ENCODE measurements at places on chromosomes 2 and 18.
A peak's percentile ranks its signal among the peaks of the same experiment; 100 is the strongest.

- DNase-seq: no peak
These were observed 1.1 kb upstream of the DPP4 start for GRCh38 chr2:162074928-162075688.

DNA sequence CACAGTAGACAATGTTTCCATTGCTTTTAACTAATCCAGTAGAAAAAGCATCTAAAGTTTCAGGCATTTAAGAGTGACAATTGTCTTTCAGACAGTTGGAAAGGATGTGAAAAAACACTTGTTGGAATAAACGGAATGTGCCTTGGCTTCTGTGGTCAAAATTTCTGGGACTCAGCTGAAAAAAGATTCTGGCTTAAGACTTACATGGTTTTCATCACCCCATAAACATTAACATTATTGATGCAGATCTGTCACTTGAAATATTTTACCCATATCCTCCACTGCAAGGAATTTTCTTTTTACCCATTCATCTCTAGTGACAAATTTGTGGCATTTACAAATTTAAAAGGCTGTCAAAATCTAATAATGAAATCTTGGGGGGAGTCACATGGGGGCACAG, 166.0 kb downstream of the SRBD1 start:
- no peak for DNase-seq

DNA sequence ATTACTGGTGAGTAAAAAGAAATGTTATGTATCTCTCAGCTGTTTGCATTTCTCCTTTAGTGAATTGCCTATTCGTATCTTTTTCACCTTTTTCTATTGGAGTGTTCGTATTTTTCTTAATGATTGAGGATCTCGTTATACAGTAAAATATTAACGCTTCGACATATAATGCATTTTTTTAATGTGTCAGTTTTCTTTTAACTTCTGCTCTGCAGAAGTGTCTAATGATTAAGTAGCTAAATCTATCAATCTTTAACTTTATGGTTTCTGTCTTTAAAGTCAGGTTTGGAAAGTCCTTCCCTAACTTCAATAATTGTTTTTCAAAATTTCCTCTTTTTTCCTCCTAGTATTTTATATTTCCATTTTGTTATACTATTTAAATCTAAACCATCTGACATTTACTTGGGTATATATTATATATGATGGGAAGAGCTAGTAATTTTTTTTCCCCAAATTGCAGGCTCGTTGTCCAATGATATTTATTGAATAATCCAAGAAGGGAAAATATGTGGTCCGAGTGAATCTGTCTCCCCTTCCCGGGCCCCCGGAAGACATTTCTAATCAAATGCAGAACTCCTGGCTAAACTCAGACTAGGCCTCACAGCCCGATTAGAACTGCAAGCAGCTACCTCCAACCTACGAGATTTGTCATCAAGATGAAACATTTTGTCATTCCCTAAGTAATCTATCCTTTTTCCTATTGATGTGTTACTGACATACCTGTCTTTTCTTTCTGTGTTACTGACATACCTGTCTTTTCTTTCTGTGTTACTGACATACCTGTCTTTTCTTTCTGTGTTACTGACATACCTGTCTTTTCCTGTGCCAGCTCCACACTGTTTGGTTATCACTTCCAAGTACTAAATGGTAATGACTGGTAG, 17.2 kb downstream of the PCBP1 start:
- peak; percentile 49 for DNase-seq

- DNase-seq: no peak
These were observed 345.5 kb downstream of the ERBB4 start for GRCh38 chr2:212193056-212193455.

DNA sequence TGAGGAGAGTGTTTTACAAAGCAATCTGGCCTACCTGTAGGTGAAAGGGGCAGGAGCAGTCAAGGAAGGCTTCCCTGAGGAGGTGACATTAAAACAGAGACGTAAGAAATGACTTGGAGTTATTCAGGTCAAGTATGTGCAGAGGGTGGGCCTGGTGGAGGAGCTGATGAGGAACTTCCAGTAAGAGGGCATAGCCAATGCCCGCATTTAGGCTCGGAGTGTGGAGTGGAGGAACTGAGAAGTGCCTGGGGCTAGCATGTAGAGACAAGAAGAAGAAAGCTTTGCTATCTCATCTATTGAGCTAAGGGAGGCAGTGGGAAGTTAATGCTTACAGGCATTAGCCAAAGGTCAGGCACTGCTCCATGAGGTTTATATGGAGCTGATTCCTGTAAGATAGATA, 312.2 kb downstream of the ZNF521 start:
- DNase-seq: no peak

GRCh38 chr18:35616664-35617423, 35.3 kb downstream of the GALNT1 start:
- peak; percentile 71 for DNase-seq

- no peak for DNase-seq
These were observed 27.8 kb upstream of the SLC9A2 start for GRCh38 chr2:102591491-102592045.

DNA sequence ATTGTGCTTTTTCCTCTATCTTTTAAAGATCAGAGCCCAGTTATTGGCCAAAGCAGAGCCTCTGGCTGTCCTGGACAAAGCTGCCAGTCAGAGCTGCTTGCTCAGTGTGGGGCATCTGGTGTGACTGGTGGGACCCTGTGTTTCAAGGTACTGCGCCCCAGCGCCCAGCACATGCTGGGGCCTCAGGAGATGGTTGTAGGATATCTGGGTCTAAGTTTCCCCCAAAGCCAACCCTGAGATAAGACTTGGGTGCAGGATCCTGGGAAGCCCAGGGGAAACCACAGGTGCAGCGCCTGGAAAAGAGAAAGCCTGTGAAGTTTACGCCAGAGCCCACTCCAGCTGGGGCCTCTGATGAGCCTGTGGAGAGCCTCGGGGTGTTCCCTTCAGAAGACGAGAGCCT, 117.7 kb downstream of the RPIA start:
- no peak for DNase-seq

DNA sequence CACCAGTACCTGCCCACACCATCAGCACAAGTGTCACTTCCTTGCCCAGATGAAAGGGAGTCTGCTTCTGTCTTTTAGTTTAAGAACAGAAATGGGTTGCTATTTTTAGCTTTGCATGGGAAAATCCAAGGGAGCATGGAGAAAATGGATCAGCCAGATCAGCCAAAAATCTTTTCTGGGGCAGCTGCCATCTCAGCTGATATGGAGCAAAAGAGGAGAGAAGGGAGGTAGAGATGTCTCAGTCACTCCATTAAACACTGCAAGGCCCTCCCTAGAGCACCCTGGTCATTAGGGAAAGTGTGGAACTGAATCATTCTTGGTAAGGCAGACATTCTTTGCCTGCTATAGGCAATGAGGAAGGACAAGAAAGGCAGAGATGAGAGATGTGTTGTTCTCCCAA, 79.9 kb downstream of the CTAGE1 start:
- no peak for DNase-seq

DNA sequence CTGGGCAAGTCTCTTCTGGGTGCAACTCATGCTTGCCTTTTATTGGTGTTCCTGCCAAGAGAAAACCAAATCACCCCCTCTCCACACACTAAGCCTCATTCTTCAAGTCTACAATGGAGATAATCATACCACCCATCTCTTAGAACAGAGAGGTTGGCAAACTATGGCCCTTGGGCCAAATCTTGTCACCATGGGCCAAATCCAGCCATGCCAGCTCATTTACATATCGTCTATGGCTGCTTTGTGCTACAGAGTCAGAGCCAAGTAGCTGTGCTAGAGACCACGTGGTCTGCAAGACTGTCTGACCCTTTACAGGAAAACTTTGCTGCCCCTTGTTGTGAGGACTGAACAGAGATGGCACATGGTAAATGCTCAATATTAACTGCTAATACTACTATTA, 270.3 kb upstream of the PARD3B start:
- DNase-seq: no peak

- DNase-seq: no peak
These were observed 111.4 kb downstream of the EIPR1 start for GRCh38 chr2:3265981-3266924.

DNA sequence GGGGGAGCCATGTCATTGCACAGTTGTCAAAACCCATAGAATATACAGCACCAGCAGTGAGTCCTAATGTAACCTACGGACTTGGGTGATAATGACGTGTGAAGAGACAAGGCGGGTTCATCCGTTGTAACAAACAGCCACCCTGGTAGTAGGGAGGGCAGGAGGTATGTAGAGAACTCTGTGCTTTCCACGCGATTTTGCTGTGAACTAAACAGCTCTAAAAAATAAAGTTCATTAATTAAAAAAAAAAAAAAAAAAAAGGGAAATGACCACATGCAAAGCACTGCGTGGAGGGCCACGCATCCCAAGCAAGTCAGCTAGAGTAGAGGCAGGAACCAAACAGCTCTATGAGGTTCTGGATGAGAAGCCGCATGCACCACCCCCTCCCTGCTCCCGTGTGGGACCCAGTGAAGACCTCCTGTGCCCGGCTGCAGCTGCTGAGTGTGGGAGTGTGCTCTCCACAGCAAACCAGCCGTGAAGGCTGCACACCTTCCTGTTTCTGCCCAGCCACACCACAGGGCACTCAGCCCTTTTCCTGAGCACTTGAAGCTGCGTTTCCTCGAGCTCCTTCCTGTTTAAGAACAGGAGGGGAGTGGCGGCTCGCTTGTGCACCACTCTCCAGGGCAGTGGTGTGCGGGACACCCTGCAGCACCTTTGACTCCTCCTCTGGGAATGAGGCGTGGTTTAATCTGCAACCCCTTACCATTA, 65.6 kb downstream of the ODC1 start:
- DNase-seq: no peak

DNA sequence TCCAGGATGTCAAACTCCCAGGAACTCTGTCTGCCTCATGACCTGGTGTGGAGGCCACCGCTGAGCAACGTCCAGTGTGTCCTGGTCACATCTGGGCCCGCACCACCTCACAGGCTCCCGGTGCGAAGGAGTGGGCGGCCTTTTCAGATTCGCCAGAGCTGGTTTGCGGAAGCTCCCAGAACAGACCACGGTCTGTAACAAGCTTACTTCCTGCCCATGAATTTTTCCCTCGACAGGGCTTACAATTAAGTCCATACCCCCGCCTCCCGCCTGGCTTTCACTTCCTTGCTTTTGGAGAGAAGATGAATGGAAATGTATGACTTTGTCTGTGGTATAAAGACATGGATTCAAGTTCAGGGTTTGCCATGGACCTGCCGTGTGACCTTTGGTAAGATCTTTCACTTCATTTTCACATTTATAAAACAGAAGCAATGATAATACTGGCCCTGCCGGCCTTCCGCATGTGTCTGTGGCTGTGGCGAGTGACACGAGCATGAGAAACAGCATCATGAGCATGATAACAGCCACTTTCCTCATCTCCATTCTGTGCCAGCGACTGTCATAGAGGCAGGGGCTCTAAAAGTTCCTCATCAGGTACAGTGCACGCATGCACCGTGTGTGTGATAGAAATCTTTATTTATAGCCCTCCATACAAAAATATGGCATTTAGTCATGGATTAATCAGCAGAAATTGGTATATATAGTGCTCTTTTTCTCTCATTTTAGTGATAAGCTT, 31.0 kb upstream of the KCNF1 start:
- no peak for DNase-seq

- DNase-seq: no peak
These were observed 158.9 kb downstream of the PRPF40A start for GRCh38 chr2:152558158-152558984.

DNA sequence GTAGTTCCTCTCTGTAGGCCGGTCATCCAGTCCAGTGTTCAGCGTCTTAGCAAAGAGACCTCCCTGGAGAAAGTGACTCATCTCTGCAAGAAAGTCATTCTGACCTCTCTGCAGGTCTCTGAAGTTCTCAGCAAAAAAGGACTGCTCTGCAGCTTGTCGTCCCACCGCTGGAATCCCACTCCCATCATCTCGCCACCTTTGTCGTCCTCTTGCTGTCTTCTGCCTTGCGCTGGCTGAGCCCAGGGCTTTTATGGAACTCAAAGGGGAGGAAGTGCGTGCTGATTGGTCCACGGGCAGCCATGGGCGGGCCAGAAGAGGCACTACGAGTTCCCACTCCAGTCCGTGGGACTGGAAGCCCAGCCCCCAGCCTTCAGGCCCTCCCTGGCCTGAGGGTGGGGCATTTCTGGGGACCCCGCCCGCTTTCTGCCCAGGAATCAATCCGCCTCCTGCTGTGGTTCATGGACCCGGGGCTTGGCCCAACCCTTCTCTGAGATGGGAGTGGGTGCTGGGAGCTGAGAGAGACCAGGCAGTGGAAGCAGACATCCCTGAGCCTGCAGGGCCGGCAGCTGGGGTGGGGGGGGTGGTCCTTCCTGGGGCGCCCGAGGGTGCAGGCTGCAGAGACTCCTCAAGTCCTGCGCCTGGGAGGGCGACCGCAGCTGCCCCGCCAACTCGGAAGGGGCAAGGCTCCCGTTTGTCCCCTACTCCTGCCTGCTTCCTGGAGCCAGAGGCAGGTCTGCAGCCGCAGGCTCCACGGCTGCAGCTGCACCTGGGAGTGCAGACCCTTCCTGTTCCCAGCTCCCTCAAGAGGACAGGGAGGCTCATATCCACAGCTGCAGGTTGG, 660.7 kb upstream of the RAB6C start:
- DNase-seq: no peak

DNA sequence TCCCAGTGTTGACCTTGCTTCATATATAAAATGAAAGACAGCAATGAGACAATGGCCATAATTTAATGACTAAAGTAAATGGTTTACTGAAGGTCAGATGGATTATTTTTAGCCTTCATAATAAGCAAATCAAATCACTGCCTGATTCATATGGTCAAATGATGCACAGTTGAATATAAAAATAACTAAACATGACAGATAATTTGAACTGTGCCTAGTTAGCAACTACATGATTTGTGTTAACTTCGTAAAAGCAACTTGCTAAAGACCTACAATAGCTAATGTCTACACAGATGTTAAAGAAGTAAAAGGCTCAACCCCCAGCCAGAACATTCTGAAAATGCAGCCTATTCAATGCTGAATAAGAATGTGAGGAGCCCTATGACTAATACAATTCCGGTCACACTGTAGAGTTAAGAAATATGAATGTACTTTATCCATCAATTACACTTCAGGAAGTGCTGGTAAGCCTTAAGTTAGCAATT, 590.8 kb upstream of the CDH2 start:
- no peak for DNase-seq

GRCh38 chr2:74959106-74959751, 786 bp downstream of the POLE4 start:
- DNase-seq: no peak

DNA sequence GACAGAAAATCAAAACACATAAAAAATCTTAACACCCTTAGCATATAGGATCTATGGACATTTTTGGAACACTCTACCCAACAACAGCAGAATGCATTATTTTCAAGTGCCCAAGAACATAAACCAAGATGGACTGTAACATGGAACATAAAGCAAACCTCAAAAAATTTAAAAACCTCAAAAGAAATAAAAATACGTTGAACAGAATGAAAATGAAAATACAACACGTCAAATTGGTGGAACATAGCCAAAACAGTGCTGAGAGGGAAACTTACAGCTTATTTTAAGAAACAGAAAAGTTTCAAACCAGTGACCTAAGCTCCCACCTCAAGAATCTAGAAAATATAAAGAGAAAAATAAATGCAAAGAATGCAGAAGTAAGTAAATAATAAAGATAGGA, 58.3 kb upstream of the BCL2L11 start:
- no peak for DNase-seq

- DNase-seq: no peak
These were observed 57.9 kb upstream of the EPC2 start for GRCh38 chr2:148586522-148587128.

GRCh38 chr2:48173141-48173540, 266.8 kb upstream of the FBXO11 start:
- no peak for DNase-seq

- no peak for DNase-seq
These were observed 19.2 kb downstream of the RNMT start for GRCh38 chr18:13745696-13746095.

GRCh38 chr2:64840426-64840881, 148.7 kb upstream of the SLC1A4 start:
- no peak for DNase-seq

All from activated naive CD4-positive, alpha-beta T cell treated with anti-CD3 and anti-CD28 coated beads, Interleukin-2, amount 50 U/mL, for 16 hours (primary cell).